Activated T-cell treated with anti-CD3 and anti-CD28 coated beads for 4 hours (primary cell): ENCODE measurements at places on chromosomes 4 and X.

DNA sequence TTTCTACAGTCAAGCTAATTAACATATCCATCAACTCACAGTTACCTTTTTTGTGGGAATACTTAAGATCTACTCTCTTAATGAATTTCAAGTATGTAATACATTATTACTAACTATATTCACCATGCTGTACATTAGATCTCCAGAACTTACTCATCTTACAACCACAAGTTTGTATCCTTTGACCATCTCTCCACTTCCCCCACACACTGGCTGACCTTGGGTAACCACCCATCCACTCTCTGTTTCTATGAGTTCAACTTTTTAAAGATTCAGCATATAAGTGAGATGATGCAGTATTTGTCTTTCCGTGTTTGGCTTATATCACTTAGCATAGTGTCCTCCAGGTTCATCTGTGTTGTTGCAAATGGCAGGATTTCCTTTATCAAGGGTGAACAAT is 30.5 kb upstream of the MAGED1 start:
- DNase-seq: no peak

- DNase-seq: no peak
These were observed 80.5 kb upstream of the LNX1 start for GRCh38 chr4:53671757-53672156.

- DNase-seq: no peak
These were observed 394.5 kb downstream of the RAB28 start for GRCh38 chr4:13089659-13089998.

- no peak for DNase-seq
These were observed 330.5 kb downstream of the STPG2 start for GRCh38 chr4:97812768-97813167.

GRCh38 chrX:53281321-53281822 is at the start of gene IQSEC2:
TSS of gene IQSEC2 (minus strand) at chrX:53281584.
- DNase-seq: no peak

GRCh38 chrX:128975745-128976144 is 547.5 kb downstream of the SMARCA1 start:
- no peak for DNase-seq

- DNase-seq: no peak
These were observed 102.6 kb downstream of the FSTL5 start for GRCh38 chr4:162061214-162061613.

DNA sequence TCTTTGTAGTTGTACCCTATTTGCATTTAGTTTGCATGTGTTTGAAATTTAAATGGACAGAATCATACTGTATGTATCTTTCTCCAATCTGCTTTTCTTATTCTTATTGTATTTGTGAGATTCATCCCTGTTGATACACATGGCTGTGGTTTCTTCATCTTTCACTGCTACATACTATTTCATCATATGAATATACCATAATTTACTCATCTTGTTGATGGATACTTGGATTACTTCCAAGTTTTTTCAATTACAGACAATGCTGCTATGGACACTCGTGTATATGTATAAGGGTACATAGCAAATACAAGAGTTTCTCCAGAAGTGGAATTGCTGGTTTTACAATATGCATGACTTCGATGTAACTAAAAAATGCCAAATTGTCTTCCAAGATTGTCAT is 11.8 kb upstream of the KLHL8 start:
- DNase-seq: no peak

DNA sequence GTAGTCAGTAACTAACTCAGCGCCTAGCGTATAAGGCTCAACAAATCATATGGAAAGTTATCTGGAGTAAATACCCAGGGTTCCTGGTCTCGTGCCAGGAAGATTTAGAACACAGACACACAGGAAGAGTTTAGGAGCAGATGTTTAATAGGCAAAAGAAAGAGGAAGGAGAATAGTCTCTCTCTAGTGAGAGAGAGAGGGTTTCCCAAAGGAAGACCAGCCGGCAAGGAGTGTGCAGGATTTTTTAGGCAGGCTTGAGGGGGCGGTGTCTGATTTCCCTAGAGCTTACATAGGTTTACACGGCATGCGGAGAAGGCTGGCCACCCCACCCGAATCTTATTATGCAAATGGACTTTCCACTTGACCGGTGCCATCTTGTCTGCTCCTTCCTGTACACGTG is 284.0 kb upstream of the FRG1 start:
- no peak for DNase-seq
